Left renal pelvis (tissue), 4 donors: ENCODE measurements at places on chromosomes 16 and 17.

GRCh38 chr16:50273888-50274325, 7.6 kb downstream of the ADCY7 start:
- no peak for DNase-seq

DNA sequence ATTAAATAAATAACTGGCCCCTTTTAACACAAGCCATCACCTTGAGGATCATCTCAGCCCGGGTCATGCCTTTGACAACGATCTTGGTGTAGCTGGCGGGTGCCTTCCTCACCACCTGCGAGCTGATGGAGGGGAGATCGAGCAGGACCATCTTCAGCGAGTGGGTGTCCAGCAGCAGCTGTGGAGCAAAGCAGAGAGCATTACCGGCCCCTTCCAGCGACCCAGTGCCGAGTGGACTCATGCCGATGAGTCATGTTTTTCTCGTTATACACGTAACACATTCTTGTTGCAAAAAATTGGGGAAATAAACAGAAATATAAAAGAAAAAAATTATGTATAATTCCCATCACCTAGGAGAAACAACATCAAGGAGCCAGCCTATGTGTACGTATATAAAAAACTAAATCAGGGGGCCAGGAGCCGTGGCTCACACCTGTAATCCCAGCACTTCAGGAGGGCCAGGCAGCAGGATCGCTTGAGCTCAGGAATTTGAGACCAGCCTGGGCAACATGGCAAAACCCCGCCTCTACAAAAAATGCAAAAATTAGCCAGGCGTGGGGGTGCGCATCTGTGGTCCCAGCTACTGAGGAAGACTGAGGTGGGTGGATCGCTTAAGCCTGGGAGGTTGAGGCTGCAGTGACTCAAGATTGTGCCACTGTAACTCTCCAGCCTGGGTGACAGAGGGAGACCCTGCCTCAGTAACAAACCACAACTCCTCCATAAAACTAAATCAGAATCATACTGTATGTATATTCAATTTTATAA, 169.1 kb upstream of the RPH3AL start:
- DNase-seq: no peak

GRCh38 chr16:3819175-3819527, 61.4 kb downstream of the CREBBP start:
- DNase-seq: no peak

GRCh38 chr17:1606352-1606985, 22.2 kb downstream of the SLC43A2 start:
- no peak for DNase-seq

DNA sequence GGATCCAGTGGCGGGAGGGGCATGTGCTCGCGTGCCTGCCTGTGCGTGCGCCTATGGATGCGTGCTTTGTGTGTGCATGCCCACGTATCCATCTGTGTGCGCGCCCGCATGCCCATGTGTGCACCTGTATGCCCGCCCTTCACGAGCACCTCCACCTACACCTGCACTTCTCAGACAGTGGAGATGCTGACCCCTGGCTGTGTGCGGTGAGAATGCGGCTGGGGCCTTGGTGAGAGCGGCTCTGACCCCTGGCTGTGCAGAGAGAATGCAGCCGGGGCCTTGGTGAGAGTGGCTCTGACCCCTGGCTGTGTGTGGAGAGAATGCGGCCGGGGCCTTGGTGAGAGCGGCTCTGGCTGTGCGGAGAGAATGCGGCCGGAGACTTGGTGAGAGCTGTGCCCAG, 33.9 kb downstream of the AXIN1 start:
- DNase-seq: no peak
